ENCODE measurements at places on chromosomes 11 and 22. TPM values are rescaled to one million over a fixed set of nuclear protein-coding genes. Genes with fewer than 3 reads are reported as not detected.

MYRF gene
- 10.7 TPM for total RNA-seq

YWHAH gene
- 188 TPM for total RNA-seq

NNMT gene
- 240 TPM for total RNA-seq

OR8D1 gene
- not detected for total RNA-seq

MMP8 gene
- not detected for total RNA-seq

GRCh38 chr11:45857961-45858474, 10.7 kb downstream of the CRY2 start:
- peak; percentile 77 for DNase-seq

GRCh38 chr22:23149743-23150238, 4.5 kb downstream of the RAB36 start:
- DNase-seq, result no peak

DNA sequence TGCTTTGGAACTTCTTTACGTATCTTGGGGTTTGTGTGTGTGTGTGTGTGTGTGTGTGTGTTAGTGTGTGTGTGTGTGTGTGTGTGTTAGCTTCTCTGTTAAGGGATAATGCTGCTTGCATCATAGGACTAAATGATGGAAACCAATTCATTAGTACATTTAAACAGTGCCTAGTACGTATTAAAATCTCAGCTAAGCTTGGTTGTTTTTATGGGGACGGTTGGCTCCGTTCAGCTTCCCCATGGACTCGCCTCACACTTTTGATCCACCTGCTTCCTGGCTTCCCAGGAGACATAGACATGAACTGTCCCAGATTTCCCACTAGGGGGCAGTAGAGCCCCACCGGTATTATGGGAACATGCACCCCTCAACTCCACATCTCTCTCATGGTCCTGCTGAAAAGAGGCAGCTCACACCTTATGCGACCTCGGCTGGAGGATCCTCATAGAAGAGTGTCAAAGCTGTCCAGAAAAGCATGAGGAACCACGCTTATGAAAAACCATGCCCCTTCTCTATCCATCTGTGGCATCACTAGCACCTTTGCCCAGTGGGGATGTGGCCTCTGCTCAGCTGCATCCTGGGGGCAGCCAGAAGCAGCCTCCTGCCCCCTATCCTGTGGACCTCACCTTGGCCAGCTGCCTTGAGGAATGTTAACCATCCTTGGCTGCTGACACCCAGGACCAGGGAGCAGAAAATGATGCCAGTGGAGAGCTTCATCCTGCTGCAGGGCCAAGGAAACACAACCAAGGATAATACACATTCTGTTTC, 9.7 kb upstream of the SAAL1 start:
- no peak for DNase-seq

DNA sequence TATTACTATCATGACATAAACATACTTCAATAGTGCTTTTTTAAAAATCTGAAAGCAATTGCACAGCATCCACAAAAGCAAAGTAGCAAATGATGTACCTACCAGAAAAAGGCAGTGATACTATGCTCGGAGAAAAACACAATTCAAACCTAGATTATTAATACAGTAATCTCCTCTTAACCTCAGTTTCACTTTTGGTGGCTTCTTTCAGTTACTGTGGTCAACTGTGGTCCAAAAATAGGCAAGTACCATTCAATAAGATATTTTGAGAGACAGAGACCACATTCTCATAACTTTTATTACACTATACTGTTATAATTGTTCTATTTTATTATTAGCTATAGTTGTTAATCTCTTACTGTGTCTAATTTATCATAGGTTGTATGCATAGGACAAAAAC, 20.8 kb downstream of the KCNA4 start:
- DNase-seq, result no peak

- no peak for DNase-seq
Measured at GRCh38 chr22:36470162-36470993, 11.1 kb downstream of the TXN2 start.

- DNase-seq, result no peak
Measured at GRCh38 chr22:32602154-32602553, 127.5 kb downstream of the FBXO7 start.

- peak; percentile 23 for DNase-seq
Measured at GRCh38 chr22:20393705-20394476, at the start of gene ZNF74. ZNF74 (plus strand) TSS chr22:20394151; CDS start chr22:20394629, 478 bp downstream.

GRCh38 chr11:69044111-69045013, 4.4 kb upstream of the TPCN2 start:
- DNase-seq, result no peak

DNA sequence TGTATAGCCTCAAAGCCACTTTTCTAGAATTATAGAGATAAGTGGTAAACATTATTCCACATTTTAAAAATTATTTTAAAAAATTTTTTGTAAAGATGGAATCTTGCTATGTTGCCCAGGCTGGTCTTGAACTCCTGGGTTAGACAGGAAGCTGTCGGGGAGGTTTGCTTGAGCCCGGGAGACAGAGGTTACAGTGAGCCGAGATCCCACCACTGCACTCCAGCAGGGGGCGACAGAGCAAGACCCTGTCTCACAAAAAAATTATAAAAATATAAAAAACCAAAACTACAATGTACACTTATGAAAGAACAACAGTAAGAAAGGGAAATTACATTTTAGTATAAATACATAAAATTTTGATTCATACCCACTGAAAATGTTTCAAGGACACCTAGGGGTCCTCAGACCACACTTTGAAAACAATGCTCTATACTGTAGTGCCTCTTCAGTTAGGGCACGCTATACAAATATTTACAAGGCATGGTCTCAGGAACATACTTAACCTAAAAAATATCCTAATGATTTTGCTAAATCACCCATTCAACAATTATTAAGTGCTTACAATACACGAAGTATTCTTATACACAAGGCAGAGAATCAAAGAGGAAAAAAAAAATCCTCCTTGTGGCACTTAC, 111.2 kb downstream of the MRTFA start:
- no peak for DNase-seq

GRCh38 chr22:20840646-20841371, 17.8 kb downstream of the PI4KA start:
- no peak for DNase-seq

- no peak for DNase-seq
Measured at GRCh38 chr11:105103336-105103735, 36.2 kb downstream of the CARD18 start.
